ENCODE measurements at places on chromosomes 11 and 22. TPM values are rescaled to one million over a fixed set of nuclear protein-coding genes. Genes with fewer than 3 reads are reported as not detected.

DNAL4 gene
- total RNA-seq: 14.8 TPM

DEPDC7 gene
- total RNA-seq: 1.9 TPM

TRPM5 gene
- total RNA-seq: not detected

WNT7B gene
- total RNA-seq: under 0.01 TPM

RRP7A gene
- total RNA-seq: 28.0 TPM

SLC6A5 gene
- total RNA-seq: under 0.01 TPM

KCNJ5 gene
- total RNA-seq: 0.27 TPM

SNAP29 gene
- 12.7 TPM for total RNA-seq

C11orf87 gene
- under 0.01 TPM for total RNA-seq

NPAS4 gene
- total RNA-seq: not detected

GRCh38 chr11:113817626-113818025, 38.0 kb downstream of the CLDN25 start:
- DNase-seq: no peak

- DNase-seq: no peak
Observed at GRCh38 chr22:33331017-33331416, 272.8 kb upstream of the SYN3 start.

DNA sequence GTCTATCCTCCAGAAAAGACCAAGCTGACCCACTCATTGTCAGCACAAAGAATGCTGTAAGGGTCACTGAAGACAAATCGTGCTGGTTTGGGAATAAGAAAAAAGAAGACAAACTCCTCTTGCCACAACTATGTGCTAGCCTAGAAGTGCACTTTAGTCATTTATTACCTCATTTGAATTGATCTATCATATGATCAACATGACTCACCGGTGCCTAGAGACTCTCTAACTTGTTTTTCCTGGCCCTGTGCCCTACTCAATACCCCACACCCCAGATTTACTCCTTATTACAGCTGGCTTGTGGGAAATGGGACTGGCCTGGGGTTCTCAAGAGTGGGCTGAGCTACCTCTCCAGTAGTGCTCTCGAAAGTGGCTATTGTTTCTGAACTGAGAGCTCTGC, 35.9 kb upstream of the HORMAD2 start:
- DNase-seq: no peak

GRCh38 chr22:29947410-29948384, 64.7 kb downstream of the MTMR3 start:
- DNase-seq: no peak

DNA sequence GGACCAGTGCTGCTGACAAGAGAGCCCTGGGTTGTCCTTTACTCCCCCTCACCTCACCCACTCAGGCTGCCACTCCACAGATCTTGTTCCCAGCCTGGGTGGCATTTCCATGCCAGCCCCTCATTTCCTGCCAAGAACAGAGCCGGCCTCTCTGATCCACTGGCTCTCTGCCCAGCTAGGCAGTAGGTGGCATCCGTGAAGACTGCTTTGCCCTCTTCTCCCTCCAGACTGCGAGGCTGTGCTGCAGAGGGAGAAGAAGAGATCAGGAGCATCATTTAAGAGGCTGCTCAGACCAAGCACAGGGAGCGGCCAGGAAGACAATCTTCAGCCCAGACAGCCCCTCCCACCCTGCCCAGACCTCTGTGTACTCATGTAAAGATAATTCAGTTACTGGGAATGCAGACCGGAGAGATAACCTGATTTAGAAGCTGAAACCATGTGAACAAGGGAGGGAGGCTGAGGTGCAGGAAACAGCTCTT, 126.9 kb upstream of the NCAM1 start:
- no peak for DNase-seq

DNA sequence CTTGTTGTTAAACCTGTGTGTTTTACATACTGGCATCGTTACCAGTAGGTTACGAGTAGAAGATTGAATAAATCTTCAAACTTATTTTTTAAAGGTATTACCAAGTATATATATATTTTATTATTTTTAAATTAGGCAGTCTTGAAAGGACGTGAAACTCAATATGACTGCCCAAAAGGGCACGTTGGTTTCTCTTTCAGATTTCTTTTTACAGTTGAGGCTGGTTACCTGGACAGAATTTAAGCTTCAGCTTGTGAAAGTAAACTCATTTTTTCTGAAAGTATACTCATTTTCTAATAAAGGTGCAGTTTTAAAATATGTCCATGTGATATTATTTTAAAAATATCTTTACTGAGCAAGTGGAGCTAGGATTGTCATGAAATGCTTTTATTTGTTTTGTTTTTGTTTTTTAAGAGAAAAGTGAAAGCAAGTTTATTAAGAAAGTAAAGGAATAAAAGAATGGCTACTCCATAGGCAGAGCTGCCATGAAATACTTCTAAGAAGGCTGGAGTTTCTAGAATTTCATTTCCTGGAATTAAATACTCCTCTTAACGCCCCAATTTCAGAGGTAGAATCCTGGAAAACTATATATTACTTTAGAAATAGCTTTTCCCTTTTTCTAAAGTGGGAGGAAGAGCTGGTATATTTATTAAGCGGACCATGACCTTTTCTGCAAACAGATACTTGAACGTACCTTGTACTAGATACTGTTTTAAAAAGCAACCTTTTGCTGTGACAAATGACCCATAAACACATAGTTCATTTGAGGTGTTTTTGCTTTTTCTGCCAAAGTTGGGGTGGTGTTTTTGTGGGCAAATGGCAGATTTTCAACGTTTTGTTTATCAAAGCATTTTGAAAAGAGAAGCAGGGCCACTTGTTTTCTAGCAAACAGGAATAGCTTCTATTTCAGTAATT, 1.9 kb downstream of the FBXO7 start:
- no peak for DNase-seq

DNA sequence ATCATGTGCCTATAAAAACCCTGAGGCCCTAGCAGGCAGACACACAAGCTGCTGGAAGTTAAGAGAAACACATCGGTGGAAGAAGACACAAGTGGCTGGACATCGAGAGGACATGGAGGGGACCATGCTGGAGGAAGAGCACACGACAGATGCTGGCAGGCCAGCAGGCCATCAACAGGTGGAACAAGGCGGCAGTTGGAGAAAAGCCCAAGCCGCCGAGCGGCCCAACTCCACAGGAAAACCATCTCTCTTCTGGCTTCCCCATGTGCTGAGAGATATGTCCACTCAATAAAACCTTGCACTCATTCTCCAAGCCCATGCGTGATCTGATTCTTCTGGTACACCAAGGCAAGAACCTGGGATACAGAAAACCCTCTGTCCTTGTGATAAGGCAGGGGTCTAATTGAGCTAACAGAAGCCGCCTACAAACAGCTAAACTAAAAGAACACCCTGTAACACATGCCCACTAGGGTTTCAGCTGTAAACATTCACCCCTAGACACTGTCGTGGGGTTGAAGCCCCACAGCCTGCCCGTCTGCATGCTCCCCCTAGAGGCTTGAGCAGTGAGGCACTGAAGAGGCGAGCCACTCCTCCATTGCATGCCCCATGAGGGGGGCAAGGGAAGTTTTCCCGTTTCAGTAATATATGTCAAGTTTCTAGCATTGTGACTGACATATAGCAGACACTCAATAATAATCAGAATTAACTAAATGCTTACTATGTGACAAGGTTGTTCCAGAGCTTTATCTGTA, 39.0 kb upstream of the MMP20 start:
- DNase-seq: no peak

DNA sequence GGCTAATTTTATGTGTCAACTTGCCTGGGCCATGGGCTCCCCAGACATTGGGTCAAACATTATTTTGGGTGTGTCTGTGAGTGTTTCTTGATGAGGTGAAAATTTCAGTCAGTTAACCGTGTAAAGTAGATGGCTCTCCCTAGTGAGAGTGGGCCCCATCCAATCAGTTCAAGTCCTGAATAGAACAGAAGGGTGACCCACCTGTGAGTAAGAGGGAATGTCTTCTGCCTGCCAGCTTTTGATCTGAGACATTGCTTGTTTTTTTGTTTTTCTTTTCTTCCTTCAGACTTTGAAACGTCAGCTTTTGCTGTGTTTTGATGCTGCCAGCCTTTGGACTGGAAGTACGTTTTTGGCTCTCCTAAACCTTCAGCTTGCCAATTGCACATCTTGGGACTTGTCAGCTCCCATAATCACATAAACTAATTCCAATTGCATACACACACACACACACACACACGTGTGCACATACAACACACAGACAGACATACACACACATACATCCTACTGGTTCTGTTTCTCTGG, 300.1 kb downstream of the CNTN5 start:
- no peak for DNase-seq

- no peak for DNase-seq
Observed at GRCh38 chr11:68206211-68206610, 6.9 kb downstream of the KMT5B start.
